ENCODE measurements at places on chromosomes 2 and 18.

- DNase-seq = no peak
Measured at GRCh38 chr18:50104421-50104820, 90.5 kb downstream of the MYO5B start.

GRCh38 chr2:105919826-105920225, 175.1 kb downstream of the NCK2 start:
- DNase-seq = no peak

DNA sequence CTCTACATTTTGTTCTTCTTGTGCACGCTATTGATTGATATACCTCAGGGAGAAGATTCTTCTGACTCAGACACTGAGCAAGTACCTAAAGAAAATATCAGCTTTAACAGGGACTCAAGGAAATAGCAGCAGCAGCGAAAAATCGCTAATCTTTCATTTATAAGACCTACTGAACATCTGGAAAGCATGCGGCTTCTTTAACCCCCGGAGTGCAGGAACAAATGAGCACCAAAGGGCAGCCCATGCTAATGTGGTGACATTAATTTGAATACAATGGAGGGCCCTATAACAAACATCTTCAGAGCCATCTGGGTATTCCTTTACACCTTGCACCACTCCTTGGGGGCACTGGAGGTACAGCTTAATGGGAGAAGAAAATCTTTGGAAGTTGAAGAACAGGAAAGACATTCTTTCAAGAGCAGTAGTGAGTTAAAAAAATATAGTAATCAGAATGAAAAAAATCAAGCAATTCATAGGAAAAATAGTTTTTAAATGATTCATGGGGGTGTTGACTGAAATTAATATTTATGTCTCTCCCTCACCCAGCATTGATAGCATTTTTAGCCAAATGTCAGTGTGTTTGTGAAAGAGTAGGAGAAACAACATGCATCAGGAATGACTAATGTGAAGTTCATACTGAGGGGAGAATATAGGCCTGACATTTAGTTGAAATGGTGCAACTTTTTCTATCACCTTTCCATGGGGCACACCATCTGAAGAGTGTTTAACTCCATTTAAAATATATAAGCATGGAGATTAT, 281.7 kb downstream of the HRH4 start:
- no peak for DNase-seq

DNA sequence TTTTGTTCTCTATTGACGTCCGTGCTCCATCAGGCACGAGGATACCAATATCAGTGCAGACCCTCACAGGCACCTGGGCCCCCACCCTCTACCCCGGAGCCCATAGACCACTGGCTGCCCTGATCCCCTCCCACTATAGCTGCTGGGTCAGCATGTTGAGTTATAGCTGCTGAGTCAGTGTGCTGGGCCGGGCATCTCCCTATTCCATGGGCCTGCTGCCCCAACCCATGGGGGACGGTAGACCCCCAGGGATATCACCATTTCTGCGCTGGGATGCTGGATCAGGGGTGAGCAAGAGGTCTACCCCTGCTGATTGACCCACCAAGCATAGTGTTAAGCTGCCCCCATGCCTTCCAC, 100.1 kb upstream of the ST3GAL5 start:
- DNase-seq = no peak

GRCh38 chr2:152042636-152043615, 55.9 kb downstream of the CACNB4 start:
- no peak for DNase-seq

DNA sequence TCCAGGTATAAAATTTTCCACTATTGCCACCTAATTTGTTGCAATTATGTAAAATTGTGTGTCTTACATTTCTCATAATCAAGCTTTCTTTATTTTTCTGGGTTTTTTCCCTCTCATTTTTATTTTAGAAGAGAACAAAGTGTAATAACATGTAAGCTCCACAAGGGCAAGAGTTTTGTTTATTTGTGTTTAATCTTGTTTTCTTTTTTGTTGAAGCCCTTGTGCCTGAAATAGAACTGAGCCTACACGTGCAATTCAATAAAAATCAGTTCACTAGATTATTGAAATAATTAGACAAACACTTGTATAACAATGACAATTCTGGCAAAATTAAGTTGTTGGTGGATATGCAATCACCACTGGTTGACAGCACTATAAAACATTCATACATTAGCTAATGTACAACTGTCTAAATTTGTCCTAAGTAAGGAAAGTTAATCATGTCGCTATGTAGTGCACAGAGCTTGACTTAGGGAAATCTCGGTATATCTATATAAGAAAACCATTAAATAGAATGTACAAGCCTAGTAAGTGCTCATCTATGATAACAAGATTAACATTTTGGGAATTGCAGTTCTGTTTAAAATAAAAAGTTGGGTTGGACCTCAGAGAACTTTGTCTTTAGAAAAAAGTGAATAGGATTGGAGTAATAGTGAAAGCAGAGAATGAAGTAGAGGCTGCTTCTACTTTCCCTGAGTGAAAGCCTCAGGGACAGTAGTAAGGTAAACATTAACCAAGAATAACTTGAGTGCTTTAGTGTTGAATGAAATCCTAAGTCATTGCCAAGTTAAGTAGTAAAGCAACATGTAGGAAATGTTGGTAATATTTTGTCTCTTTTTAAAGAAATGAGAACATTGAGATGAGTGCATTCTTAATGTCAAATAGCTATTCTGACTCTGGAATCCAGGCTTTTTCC, 37.4 kb upstream of the NOL4 start:
- DNase-seq = no peak

DNA sequence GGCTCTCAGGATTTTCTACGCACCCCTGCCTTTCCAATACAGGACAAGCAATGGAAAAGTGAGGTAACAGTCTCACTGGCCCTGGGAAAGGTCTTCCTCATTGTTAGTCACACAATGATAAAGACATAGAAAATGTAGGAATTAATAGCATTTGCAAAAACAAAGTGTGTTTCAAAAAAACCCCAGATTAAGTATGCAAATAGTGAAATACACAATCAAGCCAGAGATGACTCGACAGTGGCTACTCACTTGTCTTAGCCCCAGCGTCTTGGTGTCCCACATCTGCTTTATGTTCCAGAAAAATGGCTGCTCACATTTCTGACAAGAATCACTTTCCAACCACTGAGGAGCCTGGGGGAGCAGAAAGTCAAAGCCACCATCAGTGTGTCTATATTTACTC, 47.0 kb upstream of the AP1S3 start:
- DNase-seq = no peak

DNA sequence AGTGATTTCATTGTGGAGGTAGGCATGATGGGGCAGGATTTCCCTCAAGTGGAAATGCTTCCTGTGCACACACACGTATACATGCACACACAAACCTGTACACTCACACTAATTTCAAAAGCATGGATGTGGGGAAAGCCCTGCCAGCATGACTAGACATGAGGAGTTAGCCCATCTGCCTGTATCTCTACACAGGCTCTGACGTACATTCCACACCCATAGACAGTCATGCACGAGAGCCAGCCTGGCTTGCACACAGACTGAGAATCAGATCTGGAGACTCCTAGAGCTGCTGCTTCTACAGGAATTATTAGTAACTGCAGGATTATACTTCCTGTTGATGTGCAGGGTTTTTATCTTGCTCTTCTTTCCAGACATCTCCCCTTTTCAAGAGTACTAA, 27.3 kb upstream of the NFU1 start:
- DNase-seq = no peak

- no peak for DNase-seq
Measured at GRCh38 chr18:49617329-49617695, 55.5 kb downstream of the LIPG start.

GRCh38 chr2:233439191-233439590, 84.9 kb downstream of the DGKD start:
- no peak for DNase-seq

GRCh38 chr2:36449943-36450392, 94.4 kb downstream of the CRIM1 start:
- DNase-seq = no peak

GRCh38 chr2:165857876-165858275, 63.8 kb upstream of the GALNT3 start:
- no peak for DNase-seq

GRCh38 chr2:1136067-1136466, 185.4 kb downstream of the SNTG2 start:
- DNase-seq = no peak

DNA sequence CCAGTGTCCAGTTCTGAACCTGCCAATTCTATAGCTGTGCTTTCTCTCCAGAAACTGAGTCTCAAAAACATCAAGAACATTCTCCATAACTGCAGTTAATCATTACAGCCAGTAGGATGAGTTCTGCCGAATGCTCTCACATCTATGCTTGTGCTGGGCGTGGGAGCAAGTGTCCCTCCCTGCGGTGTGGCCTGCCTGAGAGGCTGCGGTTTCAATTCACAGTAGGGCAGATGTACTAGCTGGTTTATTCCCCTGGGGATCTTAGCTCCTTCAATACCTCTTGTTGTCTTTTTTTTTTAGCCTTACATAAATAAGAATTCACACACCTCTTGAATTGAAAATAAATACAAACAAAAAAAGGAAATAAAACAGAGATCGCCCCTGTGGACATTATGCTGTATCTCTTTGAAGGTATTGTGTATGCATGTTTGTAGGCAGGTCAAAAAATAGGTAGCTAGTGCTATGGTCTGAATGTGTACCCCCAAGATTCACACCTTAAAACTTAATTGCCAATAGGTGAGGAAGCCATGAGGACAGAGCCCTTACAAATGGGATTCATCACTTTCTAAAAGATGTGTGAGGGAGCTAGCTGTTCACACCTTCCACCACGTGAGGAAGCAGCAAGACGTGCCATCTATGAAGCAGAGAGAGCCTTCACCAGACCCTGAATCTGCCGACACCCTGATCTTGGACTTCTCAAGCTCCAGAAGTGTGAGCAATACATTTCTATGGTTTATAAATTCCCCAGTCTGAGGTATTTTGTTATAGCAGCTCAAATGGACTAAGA, 74.3 kb downstream of the BCL2L11 start:
- DNase-seq = no peak

GRCh38 chr2:172402198-172402597, 25.2 kb upstream of the ITGA6 start:
- no peak for DNase-seq

DNA sequence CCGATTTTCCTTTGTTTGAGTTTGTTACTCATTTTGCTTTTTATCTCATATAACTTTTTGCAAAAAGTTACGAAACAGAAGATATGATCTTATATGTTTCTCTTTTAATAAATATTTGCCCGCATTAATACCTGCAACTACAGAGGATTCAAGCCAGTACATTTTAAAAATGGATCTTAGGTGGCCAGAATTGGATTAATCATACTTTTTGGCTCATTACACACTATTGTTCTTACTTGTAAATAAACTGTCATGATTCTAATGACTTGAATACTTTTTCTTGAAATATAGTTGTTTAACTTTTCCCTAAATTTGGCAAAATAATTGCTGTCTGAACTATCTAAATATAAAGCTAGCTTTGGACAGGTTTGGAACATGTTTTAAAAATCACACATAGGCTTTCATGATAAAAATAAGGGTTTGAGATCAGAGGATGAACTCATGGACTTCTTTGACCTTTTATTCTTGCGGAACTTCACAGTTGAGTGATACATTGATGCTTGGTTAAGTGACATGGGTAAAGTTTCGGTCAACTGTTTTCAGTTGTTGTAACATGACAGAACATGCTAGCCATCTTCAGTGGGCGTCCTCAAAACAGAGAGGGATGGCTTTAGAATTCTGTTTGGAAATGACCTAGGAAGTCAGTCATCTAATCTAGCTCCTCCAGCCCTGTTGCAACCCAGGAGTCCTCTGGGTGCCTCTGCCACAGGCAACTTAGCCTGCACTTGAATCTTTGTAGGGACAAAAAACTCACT, 44.5 kb downstream of the LTBP1 start:
- no peak for DNase-seq

DNA sequence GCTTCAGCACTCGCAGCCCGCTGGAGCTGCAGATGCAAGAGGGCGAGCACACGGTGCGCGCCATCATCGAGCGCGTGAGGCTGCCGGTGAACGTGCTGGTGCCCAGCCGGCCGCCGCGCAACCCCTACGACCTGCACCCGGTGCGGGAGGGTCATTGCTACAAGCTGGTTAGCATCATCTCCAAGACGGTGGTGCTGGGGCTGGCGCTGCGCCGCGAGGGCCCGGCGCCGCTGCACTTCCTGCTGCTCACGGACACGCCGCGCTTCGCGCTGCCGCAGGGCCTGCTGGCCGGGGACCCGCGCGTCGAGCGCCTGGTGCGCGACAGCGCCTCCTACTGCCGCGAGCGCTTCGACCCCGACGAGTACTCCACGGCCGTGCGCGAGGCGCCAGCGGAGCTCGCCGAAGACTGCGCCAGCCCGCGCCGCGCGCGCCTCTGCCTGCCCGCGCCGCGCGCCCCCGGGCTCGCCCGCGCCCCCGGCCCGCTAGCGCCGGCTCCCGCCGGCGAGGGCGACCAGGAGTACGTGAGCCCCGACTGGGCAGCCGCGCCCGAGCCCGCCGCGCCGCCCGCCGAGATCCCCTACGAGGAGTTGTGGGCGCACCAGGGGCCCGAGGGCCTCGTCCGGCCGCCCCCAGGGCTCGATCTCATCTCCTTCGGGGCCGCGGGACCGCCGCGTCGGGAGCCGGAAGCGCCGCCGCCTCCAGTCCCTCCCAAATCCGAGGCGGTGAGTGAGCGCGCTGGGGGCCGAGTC, 11.8 kb downstream of the GAREM2 start:
- peak; percentile 5 for DNase-seq

GRCh38 chr18:59268721-59269562, 4.3 kb downstream of the RAX start:
- DNase-seq = no peak

DNA sequence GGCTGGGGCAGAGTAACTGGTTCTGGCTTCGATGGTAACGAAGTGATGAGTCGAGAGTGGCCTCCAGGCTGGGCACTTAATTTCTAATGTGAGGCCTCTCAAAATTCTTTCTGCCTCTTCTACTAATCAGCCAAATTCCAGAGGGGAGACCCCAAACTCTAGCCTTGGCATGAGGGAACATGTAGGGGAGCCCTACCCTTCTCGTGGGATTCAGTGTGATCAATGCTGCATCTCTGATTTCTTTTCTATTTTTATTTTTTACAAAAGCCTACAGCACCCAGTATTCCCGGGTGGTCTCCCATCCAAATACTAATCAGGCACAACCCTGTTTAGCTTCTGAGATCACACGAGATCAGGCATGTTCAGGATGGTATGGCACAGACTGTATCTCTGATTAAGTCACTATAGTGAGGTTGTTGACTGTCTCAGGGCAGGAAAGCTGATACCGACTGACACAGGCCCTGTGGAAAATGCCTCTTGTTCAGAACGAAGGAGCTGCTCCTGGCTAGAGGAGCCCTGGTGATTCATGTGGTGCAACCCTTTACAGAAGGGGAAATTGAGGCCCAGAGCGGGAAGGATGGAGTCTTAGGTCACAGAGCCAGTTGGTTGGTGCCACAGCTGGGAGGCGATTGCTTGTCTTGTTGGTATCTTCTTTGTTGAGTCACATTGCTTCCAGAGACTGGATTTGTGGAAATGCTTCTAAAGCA, 126.3 kb upstream of the HS6ST1 start:
- no peak for DNase-seq

DNA sequence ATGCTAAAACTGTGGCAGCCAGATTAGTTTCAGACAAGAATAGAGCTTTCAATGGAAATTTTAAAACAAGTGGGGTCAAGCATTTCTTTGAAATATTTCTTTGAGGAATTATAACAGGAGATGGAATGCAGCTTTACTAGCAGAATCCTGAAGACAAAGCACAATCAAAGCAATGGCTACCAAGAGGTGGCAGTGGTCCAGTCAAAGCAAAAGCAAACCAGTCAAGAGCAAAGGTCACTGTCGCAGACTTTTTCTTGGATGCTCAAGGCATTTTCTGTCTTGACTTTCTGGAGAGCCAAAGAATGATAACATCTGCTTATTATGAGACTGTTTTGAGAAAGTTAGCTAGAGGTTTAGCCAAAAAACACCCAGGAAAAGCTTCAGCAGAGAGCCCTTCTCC, 351.2 kb upstream of the DLGAP1 start:
- DNase-seq = no peak

Measured in GF-D8 (cell line).